Chondrocyte (in vitro differentiated cells): ENCODE measurements at places on chromosomes 2 and 18.

GRCh38 chr2:9952286-9952737 is 819 bp downstream of the GRHL1 start:
- H3K4me1 ChIP-seq, result peaks cover 5% of the 10 kb centered on the region
- no peak for DNase-seq
- H3K27me3 ChIP-seq, result peaks cover 25% of the 10 kb centered on the region
- H3K36me3 ChIP-seq, result no peaks in the 10 kb centered on the region

DNA sequence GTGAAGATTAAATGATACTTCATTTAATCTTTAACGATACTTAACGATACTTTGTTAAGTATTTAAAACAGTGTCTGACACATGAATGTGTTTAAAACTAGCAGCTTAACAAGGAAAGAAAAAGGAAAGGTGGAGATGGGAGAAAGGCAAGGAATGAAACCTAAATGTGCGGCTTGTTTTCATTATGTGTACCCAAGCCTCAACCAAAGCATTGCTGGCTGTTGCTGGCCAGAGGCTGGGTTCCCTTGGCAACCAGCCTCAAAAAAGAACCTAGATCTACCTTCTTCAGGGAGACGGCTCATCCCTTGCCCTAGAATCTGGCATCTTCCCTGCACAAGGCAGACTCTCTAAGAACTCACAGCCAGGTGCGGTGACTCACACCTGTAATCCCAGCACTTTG is 13.8 kb upstream of the PCBP1 start:
- peaks cover 20% of the 10 kb centered on the region for H3K4me1 ChIP-seq
- H3K27me3 ChIP-seq, result no peaks in the 10 kb centered on the region
- no peak overlapping the region for H3K27ac ChIP-seq

DNA sequence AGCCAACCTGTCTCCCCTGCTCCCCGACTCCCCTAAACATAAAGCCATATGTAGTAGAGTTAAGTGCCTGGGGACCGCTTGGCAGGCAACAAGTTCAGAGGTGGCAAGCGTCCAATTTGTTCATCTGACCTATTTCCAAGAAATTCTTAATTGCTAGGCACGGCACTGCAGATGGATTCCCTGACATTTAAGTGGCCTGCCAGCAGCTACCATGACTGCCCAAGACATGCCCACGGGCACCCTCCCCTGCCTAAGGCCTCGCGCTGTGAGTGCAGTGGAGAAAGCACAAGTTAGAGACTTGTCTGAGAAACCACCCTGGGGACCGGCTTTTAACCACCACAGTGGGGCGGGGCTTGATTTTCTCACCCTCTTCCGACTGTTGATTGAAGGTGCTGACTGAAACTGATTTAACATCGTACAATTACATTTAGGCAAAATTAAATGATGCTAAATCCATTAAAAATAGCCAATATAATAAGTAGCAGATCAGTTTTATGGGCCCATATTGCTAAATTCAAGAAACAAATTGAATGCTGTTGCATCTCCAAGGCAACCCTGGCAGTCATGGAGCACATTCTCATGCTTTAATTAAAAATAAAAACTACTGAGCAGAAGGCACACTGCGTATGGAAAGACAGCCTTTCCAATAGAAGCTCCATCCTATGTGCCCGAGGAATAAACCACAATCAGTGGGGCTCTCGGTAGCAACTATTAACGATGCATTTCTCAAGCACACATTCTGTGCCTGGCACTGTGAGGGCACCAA is 163.6 kb upstream of the ACAA2 start:
- H3K27ac ChIP-seq, result no peak overlapping the region
- H3K4me3 ChIP-seq, result no peak overlapping the region
- DNase-seq, result no peak
- peaks cover 33% of the 10 kb centered on the region for H3K27me3 ChIP-seq
- peaks cover 11% of the 10 kb centered on the region for H3K4me1 ChIP-seq

- H3K27me3 ChIP-seq, result no peaks in the 10 kb centered on the region
- no peak overlapping the region for H3K27ac ChIP-seq
- H3K36me3 ChIP-seq, result no peaks in the 10 kb centered on the region
- DNase-seq, result no peak
- H3K4me3 ChIP-seq, result no peak overlapping the region
Measured at GRCh38 chr18:41753826-41754225, 201.2 kb upstream of the PIK3C3 start.

GRCh38 chr18:73245345-73245744 is 377.6 kb upstream of the NETO1 start:
- no peaks in the 10 kb centered on the region for H3K4me1 ChIP-seq
- H3K27me3 ChIP-seq, result no peaks in the 10 kb centered on the region
- H3K27ac ChIP-seq, result no peak overlapping the region
- no peak overlapping the region for H3K4me3 ChIP-seq
- H3K36me3 ChIP-seq, result no peaks in the 10 kb centered on the region
- DNase-seq, result no peak

- peak; percentile 37 for DNase-seq
- no peak overlapping the region for H3K27ac ChIP-seq
- H3K4me1 ChIP-seq, result no peaks in the 10 kb centered on the region
- no peaks in the 10 kb centered on the region for H3K27me3 ChIP-seq
Measured at GRCh38 chr2:8643996-8644356, 37.9 kb upstream of the ID2 start.

DNA sequence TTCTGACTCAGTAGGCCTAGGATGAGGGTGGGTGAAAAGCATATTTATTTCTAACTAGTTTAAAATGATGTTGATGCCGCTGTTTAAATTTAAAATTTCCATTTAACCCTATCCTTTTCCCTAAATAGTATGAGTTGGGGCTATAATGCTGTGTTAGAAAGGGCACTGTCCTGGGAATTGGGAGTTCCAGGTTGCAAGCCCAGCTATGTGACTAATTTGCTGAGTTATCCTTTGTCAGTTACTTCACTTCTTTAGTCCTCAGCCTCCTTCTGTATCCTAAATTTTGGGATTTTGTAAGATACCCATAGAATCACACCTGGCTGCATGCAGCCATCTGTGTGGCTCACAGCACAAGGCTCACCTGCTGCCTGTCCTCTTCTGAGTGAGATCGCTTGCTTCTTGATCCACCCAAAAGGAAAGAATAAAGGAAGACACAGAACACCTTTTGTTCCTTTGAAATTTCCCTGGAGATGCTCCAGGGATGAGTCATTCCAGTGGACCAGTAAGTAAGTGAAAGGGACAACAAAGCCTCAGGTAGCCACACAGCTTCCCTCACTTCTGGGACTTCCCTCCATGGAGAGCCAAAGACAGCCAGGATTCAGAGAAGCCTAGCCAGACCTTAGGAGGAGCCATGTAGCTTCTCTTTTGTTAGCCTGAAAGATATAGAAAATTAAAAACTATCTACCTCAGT is 97.2 kb downstream of the DTNA start:
- H3K4me1 ChIP-seq, result peaks cover 5% of the 10 kb centered on the region
- DNase-seq, result no peak
- H3K4me3 ChIP-seq, result no peak overlapping the region
- H3K27ac ChIP-seq, result no peak overlapping the region

DNA sequence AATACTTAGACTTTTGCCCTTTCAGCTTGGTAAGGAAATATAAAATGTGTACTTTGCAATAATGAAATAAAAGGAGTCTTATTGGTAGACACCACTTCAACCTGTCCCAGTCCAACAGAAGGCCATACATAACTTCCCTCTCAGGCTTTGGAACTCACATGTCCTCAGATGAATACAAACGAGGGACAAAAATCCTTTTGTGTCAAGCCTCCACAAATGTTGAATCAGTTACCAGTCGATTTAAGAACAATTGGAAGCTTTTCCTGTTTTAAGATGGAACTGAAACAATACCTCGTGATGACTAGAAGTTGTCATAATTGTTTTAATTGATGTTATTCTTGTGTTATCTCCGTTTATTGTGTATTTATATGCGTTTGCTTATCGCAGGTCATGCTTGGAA is 385.1 kb upstream of the POU3F3 start:
- H3K4me1 ChIP-seq, result no peaks in the 10 kb centered on the region
- H3K27ac ChIP-seq, result no peak overlapping the region
- H3K27me3 ChIP-seq, result no peaks in the 10 kb centered on the region

GRCh38 chr2:201568217-201568820 is 75.0 kb downstream of the TMEM237 start:
- no peak overlapping the region for H3K4me3 ChIP-seq
- H3K27me3 ChIP-seq, result no peaks in the 10 kb centered on the region
- no peak for DNase-seq
- H3K4me1 ChIP-seq, result peaks cover 3% of the 10 kb centered on the region

DNA sequence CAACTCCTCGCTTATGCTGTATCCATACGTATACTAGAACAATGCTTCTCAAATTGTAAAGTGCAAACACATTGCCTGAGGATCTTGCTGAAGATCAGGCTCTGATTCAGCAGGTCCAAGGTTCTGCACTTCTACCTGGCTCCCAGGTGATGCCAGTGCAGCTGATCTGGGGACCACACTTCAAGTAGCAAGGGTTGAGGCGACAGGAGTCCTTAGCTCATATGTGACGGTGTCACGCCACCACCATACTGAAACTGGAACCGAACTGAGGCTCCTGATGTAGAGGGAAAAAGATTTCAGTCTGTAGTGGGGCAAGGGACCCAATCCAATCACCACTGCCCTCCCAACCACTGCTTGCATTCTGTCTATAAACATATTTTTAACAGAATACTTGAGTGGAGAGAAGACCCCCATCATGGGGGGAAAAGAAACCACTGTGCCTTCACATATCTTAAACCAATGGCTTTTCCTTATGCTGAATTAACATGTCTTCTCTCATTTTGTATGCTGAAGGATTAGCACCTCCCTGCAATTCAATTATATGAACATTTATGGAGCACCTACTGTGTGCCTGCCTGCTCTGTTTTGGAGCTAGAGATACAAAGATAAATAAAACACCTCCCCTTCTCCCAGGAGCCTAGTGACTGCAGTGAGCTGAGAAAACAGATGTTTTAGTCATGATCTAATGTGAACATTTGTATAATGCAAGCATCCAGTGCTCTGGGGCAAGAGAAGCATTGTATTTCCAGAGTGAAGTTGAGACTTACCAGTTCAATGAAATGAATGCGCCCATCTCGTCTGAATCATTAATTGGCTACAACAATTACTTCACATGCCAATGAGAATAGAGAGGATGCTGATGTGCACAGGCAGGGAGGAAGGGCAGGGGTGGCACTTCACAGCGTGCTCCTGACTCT is 6.6 kb upstream of the ASAP2 start:
- peaks cover 26% of the 10 kb centered on the region for H3K4me1 ChIP-seq
- DNase-seq, result no peak
- no peaks in the 10 kb centered on the region for H3K27me3 ChIP-seq
- no peak overlapping the region for H3K4me3 ChIP-seq
- H3K36me3 ChIP-seq, result no peaks in the 10 kb centered on the region

- no peak for DNase-seq
- peaks cover 32% of the 10 kb centered on the region for H3K4me1 ChIP-seq
- peaks cover 4% of the 10 kb centered on the region for H3K36me3 ChIP-seq
Measured at GRCh38 chr2:100240386-100240785, 81.9 kb downstream of the LONRF2 start.

GRCh38 chr2:72095364-72095763 is 52.3 kb downstream of the CYP26B1 start:
- H3K4me3 ChIP-seq, result no peak overlapping the region
- no peaks in the 10 kb centered on the region for H3K36me3 ChIP-seq
- no peaks in the 10 kb centered on the region for H3K4me1 ChIP-seq
- no peak overlapping the region for H3K27ac ChIP-seq
- H3K27me3 ChIP-seq, result peaks cover 5% of the 10 kb centered on the region
- no peak for DNase-seq

GRCh38 chr18:62458868-62459716 is 63.7 kb upstream of the ZCCHC2 start:
- H3K36me3 ChIP-seq, result no peaks in the 10 kb centered on the region
- H3K4me1 ChIP-seq, result peaks cover 3% of the 10 kb centered on the region
- H3K27me3 ChIP-seq, result peaks cover 4% of the 10 kb centered on the region
- no peak overlapping the region for H3K4me3 ChIP-seq
- no peak for DNase-seq

DNA sequence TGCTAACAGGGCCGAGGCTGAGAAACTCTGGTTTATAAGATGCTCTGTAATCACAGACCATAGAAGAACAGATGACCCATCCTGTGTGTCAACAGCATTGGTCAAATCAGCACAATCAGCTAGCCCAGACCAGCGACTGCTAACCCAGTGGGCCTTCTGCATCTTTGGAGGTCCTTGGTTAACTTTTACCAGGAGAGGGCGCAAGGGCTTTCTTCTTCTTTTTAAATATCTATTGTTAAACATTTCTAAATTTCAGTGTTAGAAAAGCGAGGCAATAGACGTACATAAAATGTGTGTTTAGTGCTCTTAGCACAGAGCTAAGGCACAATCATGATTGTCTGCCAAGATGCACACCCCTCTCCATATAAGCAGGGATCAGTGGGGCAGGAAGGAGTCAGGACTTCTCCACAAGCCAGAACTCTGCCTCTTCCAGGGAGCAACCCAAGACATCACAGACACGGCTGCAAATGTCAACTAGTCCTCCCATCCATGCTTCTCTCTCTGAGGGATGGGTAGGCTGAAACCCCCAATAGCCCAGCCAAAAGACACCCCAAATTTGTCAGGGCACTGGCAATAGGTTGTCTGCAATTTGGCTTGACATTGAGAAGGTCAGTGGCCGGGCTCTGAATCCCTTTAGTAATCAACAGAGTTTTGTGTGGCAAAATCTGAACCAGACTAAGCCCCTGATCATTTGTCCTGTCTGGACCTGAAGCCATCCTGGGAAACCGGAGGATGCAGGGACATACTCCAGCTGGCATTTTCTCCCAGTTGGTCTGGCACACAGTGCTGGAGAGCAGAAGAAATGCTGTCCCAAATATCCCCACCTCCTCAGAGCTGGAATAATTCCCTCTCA is 188.2 kb downstream of the BCL2 start:
- peaks cover 9% of the 10 kb centered on the region for H3K27me3 ChIP-seq
- no peak overlapping the region for H3K27ac ChIP-seq
- H3K4me1 ChIP-seq, result peaks cover 10% of the 10 kb centered on the region
- no peak overlapping the region for H3K4me3 ChIP-seq

DNA sequence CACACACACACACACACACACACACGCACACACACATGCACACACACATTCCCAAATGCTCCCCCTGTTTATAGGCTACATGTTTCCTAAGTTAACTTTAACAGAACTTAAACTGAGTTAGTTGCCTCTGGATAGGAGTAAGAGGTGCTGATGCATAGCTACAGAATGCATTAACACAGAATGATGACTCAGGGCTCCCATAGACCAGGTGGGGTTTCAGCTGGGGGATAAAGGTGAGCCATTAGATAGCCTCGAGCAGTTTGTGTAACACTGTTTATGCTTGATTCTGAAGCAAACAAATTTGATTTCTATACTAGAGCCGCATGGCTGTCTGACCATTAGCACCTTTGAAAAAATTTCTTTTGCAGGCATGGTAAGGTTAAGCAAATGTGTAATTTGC is 741.0 kb downstream of the PLCL1 start:
- H3K27me3 ChIP-seq, result peaks cover 2% of the 10 kb centered on the region
- no peaks in the 10 kb centered on the region for H3K36me3 ChIP-seq
- DNase-seq, result no peak
- no peaks in the 10 kb centered on the region for H3K4me1 ChIP-seq
- no peak overlapping the region for H3K4me3 ChIP-seq
- H3K27ac ChIP-seq, result no peak overlapping the region
